G401 (cell line): ENCODE measurements at places on chromosomes 5 and 9. TPM values are rescaled to one million over a fixed set of nuclear protein-coding genes. Genes with fewer than 3 reads are reported as not detected.

Gene CSF1R
- total RNA-seq: 0.43 and 1.1 TPM in 2 replicates

Gene NTNG2
- total RNA-seq: 0.14 and 0.37 TPM in 2 replicates

GRCh38 chr9:1238407-1238806, 188.2 kb downstream of the DMRT2 start:
- DNase-seq: no peak

DNA sequence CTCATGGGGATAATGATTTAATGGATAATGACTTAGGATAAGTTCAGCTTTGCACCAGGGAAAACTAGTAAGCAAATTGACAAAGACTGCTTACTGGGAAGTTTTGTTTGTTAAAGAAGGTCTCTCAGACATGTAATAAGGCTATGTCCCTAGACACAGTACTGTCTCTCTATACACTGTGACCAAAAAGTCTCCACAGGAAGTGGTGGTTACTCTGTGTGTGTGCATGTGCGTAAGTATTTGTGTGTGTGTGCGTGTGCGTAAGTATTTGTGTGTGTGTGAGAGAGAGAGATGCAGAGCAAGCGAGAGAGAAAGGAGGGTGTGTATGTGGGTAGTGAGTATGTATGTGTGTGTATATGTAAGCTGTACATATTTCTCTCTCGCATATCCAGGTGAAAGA, 229.6 kb downstream of the GLIS3 start:
- no peak for DNase-seq

- no peak for DNase-seq
These were observed 70.3 kb downstream of the ZNF366 start for GRCh38 chr5:72436796-72437471.
